Suppressor macrophage (primary cell): ENCODE measurements at places on chromosomes 1 and 21.
A peak's percentile ranks its signal among the peaks of the same experiment; 100 is the strongest.

DNA sequence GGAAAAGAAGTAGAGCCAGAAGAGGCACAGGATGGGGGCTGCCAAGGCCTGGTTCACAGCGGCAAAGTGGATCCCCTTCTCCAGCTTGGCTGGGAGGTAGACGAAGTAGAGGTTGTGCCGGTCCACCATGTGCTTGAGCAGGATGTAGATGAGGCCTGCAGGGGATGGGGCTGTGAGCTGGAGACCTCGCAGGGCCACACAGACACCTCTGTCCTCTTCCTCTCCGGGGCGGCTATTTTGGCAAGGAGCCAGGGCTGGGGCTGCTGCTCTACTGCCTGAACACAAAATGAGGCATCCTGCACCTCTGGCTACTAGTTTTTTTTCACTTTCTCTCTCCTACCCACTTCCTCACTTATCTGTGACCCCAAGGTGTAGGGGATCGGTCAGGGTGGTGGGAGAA is 32.3 kb downstream of the TMEM63A start:
- peak; percentile 22 for DNase-seq

DNA sequence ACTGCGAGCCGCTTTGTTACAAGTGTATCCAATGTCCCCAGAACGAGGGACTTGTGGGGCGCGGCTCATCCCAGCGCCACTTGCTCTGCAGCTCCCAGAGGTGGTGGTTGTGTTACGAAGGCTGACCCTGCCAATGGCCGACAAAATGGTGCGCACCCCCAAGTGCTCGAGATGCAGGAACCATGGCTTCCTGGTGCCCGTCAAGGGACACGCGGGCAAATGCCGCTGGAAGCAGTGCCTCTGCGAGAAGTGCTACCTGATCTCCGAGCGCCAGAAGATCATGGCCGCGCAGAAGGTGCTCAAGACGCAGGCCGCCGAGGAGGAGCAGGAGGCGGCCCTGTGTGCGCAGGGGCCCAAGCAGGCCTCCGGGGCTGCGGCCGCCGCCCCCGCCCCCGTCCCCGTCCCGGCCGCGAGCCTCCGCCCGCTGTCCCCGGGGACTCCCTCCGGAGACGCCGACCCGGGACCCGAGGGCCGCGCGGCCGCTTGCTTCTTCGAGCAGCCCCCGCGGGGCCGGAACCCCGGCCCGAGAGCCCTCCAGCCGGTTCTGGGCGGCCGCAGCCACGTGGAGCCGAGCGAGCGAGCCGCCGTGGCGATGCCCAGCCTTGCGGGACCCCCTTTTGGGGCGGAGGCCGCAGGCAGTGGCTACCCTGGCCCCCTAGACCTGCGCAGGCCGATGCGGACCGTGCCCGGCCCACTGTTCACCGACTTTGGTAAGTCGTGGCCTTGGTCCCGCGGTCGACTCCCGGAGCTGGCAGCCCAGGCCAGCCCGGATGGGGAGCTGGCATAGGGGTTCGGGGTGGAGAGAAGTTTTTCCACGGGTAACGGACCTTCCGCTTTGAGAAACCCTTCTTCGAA is at the start of gene DMRTB1:
Gene DMRTB1, plus strand, starts transcription at position 79 of the 855 bp plus-strand sequence. Its CDS starts 55 bp downstream, at position 134.
- no peak for DNase-seq

- DNase-seq = no peak
Measured at GRCh38 chr1:10283318-10283984, 73.1 kb downstream of the KIF1B start.

GRCh38 chr1:33331444-33332356 is 10.8 kb upstream of the A3GALT2 start:
- DNase-seq = no peak

- DNase-seq = peak; percentile 50
Measured at GRCh38 chr1:17246971-17247370, 1.9 kb upstream of the PADI3 start.

GRCh38 chr21:38439426-38439825 is 58.9 kb downstream of the ERG start:
- DNase-seq = no peak

DNA sequence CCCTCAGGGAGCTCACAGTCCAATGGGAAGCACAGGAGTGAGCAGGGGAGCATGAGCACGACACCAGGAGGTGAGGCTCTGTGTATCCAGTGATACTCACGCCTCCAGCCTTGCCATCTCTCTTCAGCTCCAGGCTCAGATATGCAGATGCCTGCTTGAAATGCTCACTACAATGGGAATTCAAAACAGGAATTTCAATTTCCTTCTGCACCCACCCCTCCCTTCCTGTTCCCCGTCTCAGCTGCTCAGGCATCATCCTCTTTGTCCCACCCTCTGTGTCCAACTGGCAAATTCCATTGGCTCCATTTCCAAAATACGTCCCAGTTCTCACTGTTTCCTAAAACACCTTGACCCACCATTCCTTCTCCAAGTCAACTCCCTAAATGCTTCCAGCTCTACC is 58.9 kb downstream of the FBXO2 start:
- no peak for DNase-seq

- DNase-seq = no peak
Measured at GRCh38 chr1:231272173-231272572, 31.2 kb downstream of the GNPAT start.

- peak; percentile 59 for DNase-seq
Measured at GRCh38 chr1:149929856-149930255, 2.3 kb upstream of the SF3B4 start.

- peak; percentile 7 for DNase-seq
Measured at GRCh38 chr1:174789399-174789798, 210.3 kb upstream of the CACYBP start.

- no peak for DNase-seq
Measured at GRCh38 chr1:205454903-205455335, 926 bp downstream of the BLACAT1 start.

- no peak for DNase-seq
Measured at GRCh38 chr21:44955141-44955797, 15.4 kb downstream of the SLX9 start.

- peak; percentile 41 for DNase-seq
Measured at GRCh38 chr1:223702735-223703667, 9.3 kb upstream of the CAPN2 start.

- DNase-seq = no peak
Measured at GRCh38 chr1:212938846-212939245, 11.5 kb upstream of the VASH2 start.

DNA sequence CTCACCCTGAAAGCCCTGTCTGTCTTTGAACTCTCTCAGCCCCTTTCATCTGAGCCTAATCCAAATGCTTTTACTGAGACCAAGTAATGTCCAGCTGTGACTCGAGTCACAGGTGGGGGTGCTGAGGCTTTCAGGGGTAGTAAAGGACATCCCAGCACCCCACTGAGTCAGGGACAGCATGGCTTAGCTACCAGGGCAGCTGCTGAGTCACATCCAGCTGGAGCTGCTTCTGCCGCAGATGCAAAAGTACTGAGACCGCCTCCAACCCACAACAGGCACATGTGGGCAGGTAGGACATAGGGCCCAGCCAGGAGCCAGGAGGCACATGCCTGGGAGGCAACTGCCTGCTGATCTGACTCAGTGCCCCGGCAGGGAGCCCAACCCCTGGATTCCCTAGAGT is 6.7 kb upstream of the VSIG8 start:
- peak; percentile 41 for DNase-seq

GRCh38 chr1:221138516-221138915 is 259.3 kb downstream of the HLX start:
- DNase-seq = no peak

- DNase-seq = no peak
Measured at GRCh38 chr21:20591284-20591683, 406.9 kb upstream of the NCAM2 start.

GRCh38 chr1:115227346-115228082 is 110.5 kb downstream of the NGF start:
- no peak for DNase-seq

- no peak for DNase-seq
Measured at GRCh38 chr1:70247768-70248167, 26.6 kb downstream of the SRSF11 start.

GRCh38 chr21:43867948-43868347 is 2.9 kb downstream of the AGPAT3 start:
- no peak for DNase-seq
